NCI-H1417 treated with DMSO at 0.1 percent for 48 hours (cell line): ENCODE measurements at places on chromosomes 3 and 15.
A peak's percentile ranks its signal among the peaks of the same experiment; 100 is the strongest.

DNA sequence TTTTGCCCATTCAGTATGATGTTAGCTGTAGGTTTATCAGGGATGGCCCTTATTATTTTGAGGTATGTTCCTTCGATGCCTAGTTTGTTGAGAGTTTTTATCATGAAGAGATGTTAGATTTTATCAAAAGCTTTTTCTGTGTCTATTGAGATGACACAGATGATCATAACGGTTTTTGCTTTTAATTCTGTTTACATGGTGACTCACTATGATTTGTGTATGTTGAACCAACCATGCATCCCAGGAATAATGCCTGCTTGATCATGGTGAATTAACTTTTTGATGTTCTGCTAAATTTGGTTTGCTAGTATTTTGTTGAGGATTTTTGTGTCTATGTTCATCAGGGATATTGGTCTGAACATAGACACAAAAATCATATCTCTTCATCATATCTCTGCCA is 8.3 kb downstream of the GPR156 start:
- DNase-seq, result no peak

DNA sequence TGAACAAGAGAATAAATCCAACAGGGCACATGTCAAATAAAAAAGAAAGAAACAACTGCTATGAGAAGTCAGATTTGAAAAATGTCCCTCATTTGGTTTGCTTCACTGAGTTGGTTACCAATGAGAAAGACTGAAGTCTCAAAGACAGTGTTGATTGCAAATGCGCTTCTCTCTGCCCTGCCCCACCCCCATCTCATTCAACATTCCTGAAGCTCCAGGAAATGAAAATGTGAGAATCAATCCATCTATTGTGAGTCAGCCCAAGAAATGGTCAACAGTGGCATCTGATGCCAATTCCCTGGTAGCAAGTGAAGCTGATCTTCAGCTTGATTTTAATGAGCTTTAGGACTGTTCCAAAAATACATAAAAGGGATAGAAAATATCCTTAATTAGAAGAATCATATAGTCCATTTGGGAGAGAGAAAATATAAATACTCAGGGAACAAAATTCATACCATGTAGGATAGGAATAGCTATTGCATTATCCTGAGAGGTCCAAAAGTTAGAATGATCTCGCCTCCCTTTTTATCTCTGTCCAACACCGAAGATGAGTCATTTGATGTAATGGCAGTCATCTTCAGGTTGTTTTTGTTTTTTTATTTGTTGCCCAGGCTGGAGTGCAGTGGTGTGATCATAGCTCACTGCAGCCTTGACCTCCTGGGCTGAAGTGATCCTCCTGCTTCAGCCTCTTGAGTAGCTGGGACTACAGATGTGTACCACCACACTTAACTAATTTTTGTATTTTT is 200.3 kb upstream of the UMPS start:
- DNase-seq, result no peak

DNA sequence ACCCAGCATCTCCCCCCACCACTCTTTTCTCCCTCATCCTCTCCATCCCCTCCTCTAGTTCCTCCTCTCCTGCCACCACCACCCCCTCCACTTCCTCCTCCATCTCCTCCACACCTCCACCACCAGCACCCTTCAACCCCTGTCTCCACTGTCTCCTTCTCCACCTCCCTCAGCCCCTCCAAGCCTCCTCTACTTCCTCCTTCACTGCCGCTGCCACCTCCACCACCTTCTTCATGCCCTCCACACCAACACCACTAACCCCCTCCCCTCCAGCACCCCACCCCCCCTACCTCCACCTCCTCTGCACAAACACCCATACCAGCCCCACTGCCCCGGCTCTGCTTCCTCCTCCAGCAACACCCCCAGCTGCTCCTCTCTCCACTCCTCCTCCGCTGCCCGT is 88.0 kb downstream of the HES1 start:
- no peak for DNase-seq

- DNase-seq, result no peak
These were observed 295.5 kb downstream of the RPLP1 start for GRCh38 chr15:69748131-69748530.

- DNase-seq, result no peak
These were observed 320.0 kb upstream of the RARB start for GRCh38 chr3:25107918-25108617.

- no peak for DNase-seq
These were observed 17.9 kb downstream of the PLS1 start for GRCh38 chr3:142614059-142614626.

- DNase-seq, result peak; percentile 23
These were observed 165.4 kb upstream of the TOPAZ1 start for GRCh38 chr3:44076221-44076829.

DNA sequence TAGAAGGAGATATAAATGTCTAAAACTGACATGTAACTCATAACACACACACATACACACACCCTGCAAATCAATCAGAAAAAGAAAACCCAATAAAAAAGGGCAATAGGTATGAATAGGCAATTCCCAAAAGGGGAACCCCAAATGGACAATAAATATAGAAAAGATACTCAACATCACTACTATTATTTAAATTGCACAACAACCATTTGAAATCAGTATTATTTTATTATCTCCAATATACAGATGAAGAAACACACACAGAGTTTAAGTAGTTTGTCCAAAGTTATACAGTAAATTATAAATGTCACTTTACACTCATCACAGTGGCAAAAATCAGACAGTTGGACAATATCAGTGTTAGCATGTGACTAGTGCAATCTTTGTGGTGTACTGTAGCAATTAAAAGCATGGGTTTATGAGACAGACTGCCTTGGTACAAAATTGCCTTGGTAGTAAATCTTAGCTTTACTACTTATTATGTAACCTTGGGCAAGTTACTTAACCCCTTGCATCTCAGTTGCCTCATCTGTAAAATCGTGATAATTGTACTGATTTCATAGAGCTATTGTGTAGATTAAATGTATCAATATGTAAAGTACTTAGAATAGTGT is 3.4 kb upstream of the FSTL1 start:
- no peak for DNase-seq

- DNase-seq, result no peak
These were observed 102.9 kb downstream of the ARNT2 start for GRCh38 chr15:80507131-80507530.

- DNase-seq, result no peak
These were observed 14.2 kb upstream of the SPATA12 start for GRCh38 chr3:57046101-57046765.

DNA sequence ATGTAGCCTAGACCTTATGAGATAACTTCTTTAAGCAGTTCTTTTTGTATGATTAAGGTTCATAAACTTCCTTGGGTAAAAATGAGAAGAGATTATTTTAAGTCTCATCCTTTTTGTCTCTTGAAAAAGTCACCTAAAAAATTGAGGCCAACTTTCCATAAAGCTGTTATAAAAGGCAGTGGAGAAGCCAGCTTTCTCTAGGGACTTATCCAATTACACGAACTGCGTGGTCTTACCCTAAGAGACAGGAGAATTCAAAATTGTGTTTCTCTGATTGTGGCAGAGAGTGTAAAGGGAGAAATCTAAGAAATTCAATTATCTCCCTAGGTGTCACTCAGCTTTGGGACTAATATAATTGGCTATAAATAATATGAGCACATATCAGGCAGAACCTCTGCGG is 262.0 kb downstream of the SHOX2 start:
- DNase-seq, result no peak

DNA sequence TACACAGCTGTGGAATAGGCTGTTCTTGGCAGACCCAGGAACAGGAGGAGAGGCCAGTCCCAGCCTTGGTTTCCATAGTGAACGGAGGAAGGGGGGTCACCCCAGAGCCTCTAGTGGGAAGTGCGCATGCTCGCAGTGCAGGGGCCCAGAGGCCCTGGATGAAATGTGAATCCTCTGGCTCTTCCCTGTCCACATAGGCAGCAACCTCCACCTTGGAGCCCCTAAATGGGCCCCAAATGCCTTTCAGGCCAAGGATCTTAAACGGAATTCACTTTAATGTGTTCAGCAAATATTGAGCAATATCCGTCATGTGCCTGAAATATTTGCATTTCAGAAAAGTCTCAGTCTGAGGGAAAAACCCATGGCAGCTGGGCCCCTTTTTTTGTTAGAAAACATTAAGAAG is 3.3 kb upstream of the NDN start:
- no peak for DNase-seq

DNA sequence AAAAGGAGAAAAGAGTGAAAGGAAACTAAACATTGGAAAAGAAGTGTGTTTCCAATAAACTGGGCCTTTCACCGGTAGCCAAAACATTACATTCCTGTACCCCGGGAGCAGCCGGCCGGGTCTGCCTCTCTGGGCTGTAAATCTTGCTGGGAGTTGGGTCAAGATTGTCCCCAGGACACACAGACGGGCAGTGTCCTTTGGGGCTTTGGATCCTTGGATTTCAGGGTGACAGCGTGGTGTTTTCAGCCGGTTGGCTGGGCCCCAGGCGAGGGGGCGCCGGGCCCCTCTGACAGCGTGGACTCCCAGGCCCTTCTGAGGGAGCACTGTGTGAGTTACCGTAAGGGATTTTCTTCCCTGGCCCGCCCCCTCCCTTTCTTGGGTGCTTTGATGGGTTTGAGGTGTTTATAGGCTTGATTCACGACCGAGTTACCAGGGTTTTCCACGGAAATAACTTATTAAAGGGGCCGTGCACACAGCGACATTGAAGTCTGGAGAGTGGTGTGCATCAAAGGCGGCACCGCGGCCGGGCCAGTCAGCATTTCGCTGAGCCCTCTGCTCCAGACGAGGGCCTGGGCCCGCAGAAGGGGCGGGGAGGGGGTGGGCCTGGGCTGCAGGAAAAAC is 27.4 kb downstream of the SMAD6 start:
- no peak for DNase-seq

DNA sequence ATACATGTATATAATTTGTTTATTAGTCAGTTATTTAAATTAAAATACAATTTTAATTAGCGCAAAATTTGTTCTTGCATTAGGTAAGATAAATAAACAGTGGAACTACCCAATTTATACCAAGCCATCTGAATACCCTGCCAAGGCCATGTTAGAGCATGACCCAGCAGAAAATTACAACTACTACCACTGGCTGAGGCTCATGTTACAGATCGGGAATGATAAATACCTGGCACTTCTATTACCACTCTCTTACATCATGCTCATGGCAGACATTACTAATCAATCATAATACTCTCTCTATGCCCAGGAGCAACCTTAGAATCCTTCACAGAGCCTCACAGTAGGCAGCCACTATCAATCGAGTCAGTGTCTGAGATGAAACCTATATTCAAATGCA is 21.2 kb upstream of the LMOD3 start:
- DNase-seq, result no peak

DNA sequence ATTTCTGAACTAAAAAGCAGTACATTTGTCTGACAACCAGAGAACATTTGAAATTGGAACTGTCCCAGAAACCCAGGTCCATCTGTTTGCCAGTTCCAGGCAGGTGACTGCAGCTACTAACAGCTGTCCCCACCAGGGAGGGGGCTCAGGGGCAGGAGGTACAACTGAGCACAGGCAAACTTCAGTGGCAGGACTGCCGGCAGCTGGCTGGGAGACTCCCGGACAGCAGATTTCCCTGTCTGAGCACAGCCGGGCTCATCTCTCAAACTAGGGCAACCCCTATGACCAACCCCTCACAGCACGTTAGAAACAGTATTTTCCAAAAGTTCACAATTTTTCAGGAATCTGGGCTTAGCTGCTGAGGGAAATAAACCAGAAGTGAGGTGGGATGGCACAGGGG is 88.8 kb downstream of the MEGF11 start:
- no peak for DNase-seq

DNA sequence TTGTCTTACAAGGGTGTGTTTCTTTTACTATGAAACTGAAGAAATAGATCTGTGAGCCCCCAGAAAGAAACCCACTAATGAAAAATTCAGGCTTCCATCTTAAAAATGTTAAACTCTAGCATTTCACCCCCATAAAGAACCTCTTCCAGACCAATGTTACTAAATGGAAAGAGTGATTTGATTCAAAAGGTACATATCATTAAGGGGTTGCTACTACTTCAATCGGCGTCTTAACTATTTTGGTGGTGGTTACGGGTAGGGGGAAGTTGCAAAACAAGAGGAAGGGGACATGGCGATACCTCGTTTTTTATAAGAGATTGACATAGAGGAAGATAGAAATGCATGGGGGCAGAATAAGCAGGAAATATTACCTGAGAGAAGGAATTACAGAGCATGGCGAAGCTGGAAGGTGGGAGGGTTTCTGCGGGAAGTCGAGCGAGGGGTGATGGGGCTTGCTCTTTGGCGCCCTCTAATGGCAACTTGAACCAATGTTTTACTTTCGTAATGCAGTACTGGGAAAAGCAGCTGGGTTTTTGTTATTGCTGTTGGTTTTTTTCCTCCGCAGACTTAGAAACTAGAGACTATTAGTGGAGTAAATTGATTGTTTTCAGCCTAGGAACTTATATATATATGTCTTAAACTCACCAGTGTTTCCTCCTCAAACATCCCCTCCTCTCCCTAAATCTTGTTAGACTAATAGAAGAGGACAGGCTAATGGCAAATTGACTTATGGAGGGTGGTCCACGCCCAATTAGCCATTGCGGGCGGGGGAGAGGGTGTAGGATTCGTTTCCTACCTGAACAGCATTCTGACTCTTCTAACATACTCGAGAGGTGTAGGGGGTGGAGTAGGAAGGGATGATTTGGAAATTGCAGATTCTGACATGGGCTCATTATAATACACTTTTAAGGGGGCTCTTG is 11.3 kb upstream of the SOX2 start:
- DNase-seq, result peak; percentile 93

GRCh38 chr3:40642812-40643211 is 118.1 kb downstream of the ZNF621 start:
- no peak for DNase-seq

- no peak for DNase-seq
These were observed 41.4 kb upstream of the SLC41A3 start for GRCh38 chr3:126125341-126125740.

DNA sequence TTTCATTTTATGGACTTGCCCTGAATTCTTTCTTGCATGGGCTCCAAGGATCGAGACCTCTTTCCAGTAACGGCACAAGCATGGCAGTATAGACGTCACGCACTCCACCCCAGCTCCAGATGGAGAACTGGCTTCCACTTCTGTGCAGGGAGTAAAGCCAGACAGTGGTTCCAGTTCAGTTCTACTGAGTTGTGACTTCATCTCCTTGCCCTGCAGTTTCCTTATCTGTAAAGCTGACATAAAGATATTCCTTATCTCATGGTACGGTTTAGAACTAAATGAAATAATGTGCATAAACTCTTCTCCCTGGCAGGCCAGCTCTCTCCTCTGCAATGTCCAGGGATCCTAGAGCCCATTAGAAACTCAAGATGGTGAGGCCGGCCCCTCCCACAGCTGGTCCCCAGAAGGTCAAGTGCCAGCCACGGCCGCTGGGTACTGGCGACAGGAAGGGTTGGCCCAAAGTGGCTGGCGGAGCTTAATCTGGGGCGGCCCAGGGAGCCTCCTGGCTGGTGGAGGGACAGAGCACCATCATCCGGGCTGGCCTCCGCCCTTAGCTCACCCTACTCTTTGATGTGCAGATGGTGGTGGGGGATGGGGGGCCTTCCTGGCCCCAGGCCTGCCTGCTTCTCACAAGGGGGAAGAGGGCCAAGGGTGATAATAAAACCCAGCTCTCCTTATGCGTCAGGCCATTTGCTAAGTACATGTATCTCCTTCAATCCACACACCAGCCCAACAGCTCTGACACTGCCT is 7.2 kb downstream of the MESP2 start:
- DNase-seq, result no peak

GRCh38 chr3:136194409-136195257 is 1.5 kb downstream of the MSL2 start:
- DNase-seq, result no peak
